ENCODE measurements at places on chromosomes 11 and 22. TPM values are rescaled to one million over a fixed set of nuclear protein-coding genes. Genes with fewer than 3 reads are reported as not detected.
A peak's percentile ranks its signal among the peaks of the same experiment; 100 is the strongest.

DNA sequence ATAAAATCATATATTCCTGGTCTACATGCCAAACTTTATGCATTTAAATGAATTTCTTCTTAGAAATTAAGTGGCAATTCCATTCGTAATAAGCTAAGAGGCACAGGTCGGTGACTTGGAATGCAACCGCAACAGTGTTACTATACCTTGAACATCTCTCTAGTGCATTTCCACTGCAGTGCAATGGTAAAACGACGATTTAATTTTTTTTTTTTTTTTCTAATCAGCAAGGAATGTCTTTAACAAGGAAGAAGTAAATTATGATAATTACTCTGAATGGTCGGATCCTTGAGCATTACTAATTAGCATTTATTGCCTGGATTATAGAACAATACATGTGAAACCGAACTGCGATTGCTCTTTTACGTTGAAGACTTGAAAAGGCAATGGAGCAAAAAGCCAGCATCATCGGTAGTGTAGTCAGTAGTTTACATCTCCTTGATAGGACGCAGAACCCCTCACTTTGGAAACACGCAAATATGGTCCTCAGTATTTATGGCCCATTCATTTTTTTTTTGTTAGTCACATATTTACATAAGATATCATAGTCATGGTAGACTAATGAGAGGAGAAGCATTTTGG is 20.2 kb downstream of the BLID start:
- DNase-seq, result no peak

- DNase-seq, result no peak
These were observed 379.3 kb downstream of the DLG2 start for GRCh38 chr11:85247797-85248196.

PPME1 gene
- total RNA-seq, result 34.6 TPM

RAB36 gene
- total RNA-seq, result 11.2 TPM

DNA sequence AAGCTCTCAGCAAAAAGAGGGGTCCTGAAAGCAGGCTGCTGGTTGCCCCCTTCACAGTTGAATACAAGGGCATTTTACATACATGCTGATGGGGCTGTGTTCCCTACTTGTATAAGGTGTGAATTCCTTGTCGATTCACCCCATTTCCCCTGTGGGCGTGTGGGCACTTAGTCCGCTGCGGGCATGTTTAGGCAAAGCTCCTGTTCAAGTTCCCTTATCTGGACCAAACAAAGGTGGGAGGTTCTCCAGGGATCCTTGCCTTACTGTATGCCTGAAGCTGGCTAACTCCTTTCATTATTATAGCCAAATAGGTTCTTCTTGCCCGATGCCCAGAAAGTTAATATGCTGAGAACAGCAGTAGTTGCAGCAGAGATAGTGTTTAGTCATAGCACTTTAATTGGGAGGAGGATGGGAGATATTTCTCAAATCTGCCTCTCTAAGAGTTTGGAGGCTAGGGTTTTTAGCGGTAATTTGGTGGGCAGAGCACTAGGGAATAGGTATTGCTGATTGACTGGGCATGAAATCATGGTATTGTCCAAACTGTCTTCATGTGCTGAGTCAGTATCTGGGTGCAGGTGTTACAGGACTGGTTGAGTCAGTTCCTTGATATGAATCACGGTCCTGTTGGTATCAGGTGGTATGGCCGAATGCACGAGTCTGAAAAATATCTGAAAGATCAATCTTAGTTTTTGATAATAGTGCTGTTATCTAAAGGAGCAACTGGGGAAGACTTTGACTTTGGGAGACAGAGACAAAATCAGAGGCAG is 32.7 kb downstream of the METTL15 start:
- no peak for DNase-seq

DNA sequence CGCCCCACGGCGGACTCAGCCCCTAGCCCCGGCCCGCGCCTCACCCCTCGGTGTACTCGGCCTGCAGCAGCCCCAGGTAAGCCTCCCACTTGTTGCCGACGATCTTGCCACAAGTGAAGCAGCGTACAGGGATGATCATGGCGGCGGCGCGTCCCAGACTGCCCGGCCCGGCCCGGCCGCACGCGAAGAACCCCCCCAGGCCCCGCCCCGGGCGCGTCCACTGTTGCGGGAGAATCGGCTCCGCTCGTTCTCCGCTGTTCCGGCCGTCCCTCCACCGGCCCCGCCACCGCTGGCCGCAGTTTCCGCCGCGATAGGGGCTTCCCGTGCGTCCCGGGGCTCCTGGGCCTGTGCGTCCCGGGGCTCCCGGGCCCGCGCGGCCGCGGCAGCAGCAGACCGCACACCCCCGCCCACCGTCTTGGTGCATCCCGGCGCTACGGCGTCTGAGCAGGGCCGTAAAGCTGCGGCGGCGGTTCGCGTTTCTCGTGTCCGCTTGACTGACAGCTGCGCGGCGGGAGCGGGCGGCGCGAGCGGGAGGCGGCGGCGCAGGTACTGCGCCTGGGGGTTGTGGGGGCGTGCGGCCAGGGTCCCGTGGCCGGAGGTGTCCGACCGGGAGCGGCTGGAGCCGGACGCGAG is at the start of the genes POLR2L and TSPAN4:
Gene POLR2L (minus strand): TSS at position 160 of the 633 bp plus-strand sequence. CDS start 21 bp downstream, at position 139.
Gene TSPAN4 (plus strand): TSS at position 483 of the 633 bp plus-strand sequence. CDS start 7,453 bp downstream, outside the sequence.
- peak; percentile 93 for DNase-seq

MPZL3 gene
- 22.6 TPM for total RNA-seq

KRTAP5-11 gene
- not detected for total RNA-seq

COA4 gene
- 40.0 TPM for total RNA-seq

- no peak for DNase-seq
These were observed 38.7 kb downstream of the CYTH4 start for GRCh38 chr22:37320726-37321677.

CCDC116 gene
- 0.71 TPM for total RNA-seq

- DNase-seq, result peak; percentile 23
These were observed 72.1 kb downstream of the LRRC32 start for GRCh38 chr11:76598426-76598839.

DNA sequence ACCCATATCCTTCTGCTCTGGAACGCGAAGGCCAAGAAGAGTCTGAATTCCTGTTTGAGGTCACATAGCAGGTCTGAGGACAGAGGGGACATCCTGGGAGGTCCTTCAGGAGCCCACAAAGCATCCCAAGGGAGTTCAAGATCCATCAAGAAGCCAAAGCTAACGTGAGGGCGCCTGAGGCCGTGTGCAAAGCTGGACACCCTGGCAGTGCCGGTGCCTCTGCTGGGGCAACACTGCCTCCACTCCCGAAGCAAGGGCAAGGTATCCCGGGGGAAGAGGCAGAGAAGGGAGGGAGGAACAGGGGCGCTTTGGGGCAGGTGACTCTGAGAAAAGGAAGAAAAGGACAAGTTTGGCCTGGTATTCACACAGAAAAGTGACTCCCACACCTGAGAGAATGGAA is 50.3 kb upstream of the CDON start:
- DNase-seq, result no peak

OR52H1 gene
- 0.40 TPM for total RNA-seq

DNA sequence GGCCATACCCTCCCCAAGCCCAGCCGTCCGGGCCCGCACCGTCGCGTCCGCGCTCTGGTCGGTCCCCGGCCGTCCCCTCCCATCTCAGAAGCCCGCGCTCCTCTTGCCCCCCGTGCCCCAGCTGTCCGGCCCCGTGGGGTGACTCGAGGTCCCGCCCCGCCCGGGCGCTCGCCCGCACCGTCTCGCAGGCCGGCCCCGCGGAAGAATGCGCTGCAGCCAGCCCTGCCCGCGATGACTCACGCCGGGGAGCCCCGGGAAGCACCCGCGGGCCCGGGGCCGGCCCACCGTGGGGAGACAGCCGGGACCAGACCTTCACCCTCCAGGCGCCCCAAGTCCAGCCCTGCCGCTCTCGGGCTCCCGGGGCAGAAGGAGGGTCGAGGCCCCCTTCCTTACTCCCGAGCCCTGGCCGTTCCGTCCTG is 320 bp upstream of the PHLDA2 start:
- DNase-seq, result no peak

DNA sequence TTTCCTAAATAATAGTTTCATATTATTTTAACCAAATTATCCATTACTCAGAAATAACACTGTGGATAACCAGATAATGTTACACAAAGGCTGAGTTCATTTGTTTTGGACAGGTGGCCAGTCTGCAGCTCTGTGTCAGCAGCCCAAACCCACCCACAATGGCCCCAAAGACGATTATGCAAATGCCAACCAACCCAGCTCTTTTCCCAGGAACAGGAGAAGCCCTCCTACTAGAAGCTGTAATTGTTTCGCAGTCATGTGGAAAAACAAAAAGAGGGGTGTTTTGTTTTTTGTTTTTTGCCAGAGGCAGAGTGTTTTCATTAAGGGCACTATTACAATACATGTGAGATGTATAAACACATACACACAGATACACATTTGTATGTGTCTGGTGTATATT is 102.1 kb downstream of the FCHSD2 start:
- no peak for DNase-seq

DNA sequence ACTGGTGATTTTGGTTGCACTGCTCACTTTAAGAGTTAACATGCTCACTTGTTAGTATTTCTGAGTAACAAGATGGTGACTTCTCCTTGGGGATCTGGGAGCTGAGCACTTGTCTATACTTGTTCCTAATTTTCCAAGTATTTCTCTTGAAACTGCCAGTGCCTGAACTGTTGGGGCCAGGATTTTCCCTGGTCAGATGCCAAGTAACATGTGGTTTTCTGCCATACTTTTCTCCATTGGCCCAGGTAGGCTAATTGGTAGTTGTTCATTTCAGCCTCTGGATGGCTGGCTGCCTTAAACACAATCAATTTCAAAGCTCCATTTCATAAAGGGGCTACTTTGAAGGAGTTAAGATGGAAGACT is 35.0 kb downstream of the RNF141 start:
- no peak for DNase-seq

KRTAP5-8 gene
- total RNA-seq, result not detected

MS4A12 gene
- not detected for total RNA-seq

DNA sequence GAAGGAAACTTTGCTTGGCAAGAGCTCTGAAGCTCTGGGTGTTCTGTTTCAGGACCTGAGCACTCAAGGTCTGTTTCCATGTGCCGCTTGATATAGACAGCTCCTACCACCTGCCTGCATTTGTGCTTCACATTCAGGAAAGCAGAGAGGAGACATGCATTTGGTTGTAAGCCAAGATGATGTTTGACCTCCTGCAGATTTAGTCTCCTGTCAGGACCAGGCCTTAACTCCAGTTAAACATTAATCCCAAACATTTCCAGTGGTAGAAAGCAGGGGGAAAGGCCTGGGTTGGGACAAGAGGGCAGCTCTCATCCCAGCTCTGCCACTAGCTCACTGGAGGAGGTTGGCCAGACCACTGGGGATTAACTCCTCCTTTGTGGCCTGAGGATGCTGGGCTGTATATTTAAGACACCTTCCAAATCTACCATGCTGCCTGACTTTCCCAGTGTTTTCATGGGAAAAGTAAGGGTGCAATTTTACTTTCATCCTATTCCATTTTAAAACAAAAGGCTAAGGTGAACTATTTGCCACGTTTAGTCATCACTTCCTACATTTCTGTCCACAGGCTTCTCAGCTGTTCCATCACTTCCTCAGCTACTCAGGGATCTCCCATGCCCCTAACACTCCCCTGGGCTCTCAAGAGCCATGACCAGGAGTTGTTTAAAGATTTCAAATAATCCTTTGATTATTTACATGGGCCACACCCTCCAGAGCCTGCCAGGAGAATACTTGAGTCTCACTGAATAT is 80.9 kb downstream of the INSC start:
- peak; percentile 14 for DNase-seq

DNA sequence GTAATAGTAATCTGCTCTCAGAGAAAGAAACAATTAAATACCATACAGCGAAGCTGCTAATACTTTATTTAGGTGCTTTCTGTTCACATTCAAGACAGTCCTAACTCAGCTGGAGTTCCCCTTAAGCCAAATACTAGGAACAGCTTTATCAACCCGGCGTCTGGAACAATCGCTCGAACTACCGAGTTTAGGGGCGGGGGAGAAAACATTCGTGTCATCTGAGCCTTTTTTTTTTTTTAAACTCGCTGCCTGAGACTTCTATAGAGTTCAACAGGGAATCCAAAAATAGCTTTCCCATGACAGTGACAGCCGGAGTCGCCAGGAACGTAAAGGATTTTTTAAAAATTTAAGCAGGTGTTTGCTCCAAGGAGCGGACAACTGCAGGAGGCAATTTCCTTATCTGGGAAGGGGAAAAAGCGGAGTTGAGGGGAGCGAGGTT is 852 bp downstream of the TRAF6 start:
- DNase-seq, result peak; percentile 23

GRCh38 chr22:43789452-43789851 is 22.7 kb downstream of the EFCAB6 start:
- peak; percentile 16 for DNase-seq

GRCh38 chr22:17120281-17120680 is 879 bp downstream of the TMEM121B start:
- peak; percentile 61 for DNase-seq

DNA sequence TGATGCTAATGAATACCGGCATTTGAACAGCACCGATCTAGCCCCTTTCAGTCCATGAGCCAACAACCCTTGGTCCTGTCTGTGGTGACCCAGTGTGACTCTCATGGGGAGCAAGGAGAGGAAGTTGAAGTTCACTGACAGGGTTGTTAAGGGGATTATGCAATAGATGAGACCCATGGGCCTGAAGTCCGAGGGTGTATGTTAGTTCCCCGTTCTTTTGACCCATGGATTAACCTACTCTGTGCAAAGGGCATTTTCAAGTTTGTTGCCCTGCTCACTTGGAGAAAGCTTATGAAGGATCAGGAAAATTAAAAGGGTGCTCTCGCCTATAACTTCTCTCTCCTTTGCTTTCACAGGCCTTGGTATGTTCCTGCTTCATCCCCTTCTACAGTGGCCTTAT is 4.9 kb downstream of the PNPLA3 start:
- no peak for DNase-seq

HEPACAM gene
- total RNA-seq, result not detected

- peak; percentile 22 for DNase-seq
These were observed 489.4 kb downstream of the KCNA4 start for GRCh38 chr11:29527391-29527936.
